Caco-2 (cell line): ENCODE measurements at places on chromosomes 2 and 18.
A peak's percentile ranks its signal among the peaks of the same experiment; 100 is the strongest.

- no peak for DNase-seq
Observed at GRCh38 chr2:20592106-20593071, 58.5 kb downstream of the HS1BP3 start.

- DNase-seq: no peak
Observed at GRCh38 chr2:37013315-37013641, 46.9 kb upstream of the STRN start.

GRCh38 chr2:51994123-51994763 is 962.3 kb upstream of the NRXN1 start:
- no peak for DNase-seq

DNA sequence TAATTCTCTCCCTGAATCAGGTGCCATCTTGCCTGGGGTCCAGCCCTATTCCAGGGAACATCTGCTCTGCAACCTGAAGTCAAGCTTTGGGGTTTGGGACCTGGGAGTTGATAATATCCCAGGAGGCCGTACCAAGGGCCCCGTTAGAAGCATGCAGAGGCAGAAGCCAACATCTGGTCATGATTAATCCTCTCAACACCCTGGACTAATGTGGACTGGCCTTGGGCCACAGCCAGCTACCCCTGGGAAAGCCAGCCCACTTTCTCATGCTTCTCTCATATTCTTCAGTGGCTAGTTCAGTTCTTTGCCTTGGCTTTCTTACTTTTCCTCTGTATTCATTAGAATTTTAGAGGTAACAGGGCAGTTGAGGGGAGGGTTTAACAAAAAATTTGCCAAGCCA is 515.6 kb upstream of the NRP2 start:
- no peak for DNase-seq

DNA sequence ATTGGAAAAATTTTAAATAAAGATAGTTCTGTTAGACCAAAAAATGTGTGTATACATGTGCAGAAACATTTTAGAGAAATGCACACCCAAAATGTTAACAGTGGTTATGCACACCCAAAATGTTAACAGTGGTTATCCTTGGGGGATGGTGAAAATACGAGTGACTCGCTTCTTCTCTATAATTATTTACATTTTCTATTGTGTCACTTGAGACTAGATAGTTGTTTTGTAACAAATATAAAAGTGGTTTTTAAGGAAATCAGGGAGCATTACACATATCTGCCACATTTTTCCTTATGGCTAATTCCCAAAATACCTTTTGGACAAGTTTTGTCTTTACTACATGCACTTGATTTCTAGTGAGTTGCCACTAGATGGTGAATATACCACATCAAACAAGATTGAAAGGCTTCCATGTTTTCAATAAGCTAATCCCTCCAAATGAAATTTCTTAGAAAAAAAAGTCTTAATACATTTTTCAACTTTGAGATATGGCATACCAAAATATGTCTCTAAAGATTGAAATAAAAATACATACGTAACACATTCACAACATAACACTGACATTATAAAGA is 9.0 kb upstream of the HIBCH start:
- no peak for DNase-seq

GRCh38 chr18:8998481-8999217 is 103.8 kb upstream of the NDUFV2 start:
- no peak for DNase-seq

DNA sequence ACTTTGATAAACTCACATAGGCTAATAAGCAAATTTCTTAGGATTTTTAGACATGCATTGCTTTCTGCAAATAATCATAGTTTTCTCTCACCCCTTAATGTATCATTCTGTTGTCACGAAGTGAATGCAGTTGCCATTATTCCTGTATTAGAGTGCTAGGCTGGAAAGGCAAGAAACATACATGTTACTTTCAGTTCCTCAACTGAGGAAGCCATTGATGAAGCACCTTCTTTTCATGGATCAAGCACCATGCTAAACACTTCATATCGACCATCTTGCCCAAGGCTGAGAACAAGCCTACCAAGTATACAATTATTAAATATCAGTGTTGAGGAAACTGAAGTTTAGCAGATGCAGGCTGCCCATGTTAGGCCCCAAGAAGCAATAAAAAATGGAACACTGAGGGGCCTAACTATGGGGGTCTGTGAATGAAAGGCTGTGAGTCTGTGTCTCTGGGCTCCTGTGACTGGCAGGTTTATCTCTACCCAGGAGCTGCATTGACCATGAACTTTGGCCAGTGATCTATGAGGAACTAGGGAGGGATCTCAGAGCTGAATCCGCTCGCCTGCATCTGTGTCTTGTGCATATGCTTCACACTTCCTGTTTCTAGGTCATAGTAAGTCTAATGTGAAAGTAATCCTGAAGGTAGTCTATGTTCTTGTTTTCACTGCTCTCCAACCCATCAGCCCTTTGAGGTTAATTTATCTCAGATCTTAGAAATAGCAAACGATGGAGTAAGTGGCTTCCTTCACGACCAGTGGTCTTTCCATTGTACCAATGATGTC is 16.0 kb upstream of the TSPYL6 start:
- DNase-seq: no peak

DNA sequence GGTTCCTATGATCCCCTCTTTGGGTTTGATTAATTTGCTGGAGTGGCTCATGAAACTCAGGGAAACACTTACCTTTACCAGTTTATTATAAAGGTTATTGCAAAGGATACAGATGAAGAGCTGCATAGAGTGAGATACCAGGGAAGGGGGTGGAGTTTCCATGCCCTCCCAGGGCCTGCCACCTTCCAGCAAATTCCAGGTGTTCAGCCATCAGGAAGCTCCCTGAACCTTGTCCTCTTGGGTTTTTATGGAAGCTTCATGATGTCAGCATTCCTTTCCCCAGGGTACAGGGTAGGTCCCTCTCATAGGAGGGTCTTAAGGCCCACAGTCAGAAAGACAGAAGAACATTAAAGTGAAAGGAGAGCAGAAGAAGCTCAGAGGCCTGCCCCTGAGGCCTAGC is 123.9 kb upstream of the DCC start:
- no peak for DNase-seq

DNA sequence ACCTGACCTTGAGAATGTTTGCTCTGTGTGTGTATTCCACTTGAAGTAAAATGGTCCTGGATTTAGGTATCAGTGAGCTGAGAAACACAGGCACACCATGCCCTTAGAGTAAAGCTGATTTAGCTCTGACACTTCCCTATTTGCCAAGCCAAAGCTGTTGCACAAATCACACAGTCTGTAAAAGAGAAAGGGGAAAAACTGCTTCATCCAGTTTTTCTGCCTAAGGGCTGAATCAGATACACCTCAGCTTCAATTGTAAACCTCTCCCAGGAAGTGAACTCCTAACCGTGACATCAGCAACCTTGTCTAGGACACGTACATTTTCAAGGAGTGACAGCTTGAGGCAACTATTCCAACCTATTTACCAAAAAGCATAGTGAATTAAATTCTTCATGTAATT is 150.4 kb downstream of the NR4A2 start:
- peak; percentile 63 for DNase-seq

DNA sequence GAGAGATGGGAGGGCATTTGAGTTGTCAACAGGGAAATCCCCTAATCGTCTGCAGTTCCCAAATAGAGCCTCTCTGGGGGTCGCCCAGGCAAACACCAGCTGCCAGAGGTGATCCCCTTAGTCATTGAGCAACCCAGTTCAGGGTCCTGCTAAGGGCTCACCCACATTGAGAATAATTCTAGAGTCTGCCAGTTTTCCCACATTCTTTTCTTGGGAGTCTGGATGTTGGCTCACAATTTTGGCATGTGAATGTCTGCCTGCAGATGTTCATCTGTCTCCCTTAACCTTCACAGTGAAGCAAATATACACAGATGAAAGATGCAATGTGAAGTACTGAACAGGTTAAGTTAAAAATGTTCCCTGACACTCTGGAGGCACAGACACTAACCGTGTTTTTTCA is 11.4 kb upstream of the SMIM21 start:
- DNase-seq: no peak

DNA sequence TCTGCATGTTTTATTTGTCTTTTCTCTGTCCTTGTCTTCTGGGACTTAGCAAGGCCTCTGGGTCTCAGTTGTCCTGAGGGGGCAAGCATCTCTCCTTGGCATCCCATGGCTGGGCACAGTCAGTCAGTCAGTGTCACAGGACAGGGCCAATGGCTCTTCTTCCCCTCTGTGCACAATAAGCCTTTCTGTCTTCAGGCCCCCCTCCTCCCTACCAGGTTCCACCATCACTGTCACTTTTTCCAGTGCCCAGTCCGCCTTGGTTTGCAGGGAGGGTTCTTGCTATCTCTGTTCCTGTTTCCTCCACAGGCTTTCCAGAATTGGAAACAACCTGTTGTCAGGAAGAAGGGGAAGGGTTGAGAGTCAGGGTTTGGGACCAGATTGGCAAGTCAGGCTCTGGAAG is 1.7 kb upstream of the VAMP5 start:
- DNase-seq: no peak

DNA sequence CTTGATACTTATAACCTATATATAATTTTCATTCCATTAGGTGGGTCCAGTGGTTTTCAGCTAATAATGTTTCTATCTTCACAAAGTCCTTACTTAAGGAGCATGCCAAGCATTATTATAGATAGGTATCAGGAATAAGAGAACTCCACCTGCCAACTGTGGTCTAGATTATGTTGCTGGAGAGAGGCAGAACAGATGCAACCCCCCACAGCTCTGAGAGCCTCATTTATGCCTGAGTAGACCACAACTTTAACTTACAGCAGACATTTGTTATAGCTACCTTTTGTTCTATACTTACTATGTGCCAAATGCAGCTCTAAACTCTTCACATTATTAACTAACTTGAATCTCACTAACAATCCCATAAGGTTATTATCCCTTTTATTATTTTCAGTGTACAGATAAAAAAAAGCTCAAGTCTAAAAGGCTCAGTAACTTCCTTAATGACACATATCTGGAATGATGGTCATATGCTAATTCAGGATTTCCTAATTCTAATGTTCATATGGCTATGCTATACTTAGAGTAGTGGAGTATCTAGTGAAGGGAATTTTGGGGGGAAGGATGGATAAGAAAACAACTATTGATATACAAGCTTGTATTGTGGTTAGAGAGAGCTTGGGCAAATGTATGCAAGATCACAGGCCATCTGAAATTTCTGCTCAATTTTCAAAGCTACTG is 119.1 kb upstream of the RND3 start:
- no peak for DNase-seq

DNA sequence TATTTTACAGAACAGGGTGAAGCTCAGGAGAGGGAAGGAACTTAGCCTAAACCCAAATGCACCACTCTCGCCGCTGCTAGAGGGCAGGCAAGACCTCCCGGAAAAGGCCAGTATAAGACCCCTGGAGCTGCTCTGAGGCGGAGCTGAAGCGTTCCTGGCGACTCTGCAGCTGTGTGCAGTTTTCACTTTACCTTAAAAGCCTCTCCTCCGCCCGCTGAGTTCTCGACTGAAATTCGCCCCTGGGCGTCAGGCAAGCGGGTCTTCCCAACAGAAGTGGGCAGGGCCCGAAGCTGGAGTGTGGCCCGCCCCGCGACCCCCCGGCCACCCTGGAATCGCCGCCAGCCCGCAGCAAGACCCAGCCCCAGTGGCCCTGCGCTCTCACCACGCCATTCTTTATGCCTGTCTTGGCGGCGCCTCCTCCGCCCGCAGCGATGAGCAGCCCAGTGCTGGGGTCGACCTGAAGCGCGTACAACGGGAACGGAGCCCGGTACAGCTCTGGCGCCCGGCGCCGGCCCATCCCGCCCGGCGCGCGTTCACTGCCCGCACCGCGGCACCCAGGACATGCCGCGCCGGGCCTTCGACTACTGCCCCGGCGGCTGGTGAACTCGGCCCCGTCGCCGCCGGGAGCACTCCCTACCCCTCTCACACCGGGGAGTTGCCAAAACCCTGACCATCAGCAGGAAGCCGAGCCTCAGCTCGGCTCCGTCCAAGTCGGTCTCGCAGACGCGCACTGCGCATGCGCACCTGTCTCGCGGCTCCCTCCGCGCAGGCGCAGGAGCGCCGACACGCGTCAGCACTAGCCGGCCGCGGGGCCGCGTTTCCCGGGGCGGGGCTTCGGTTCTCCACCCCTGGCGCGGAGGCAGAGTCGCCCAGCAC is at the start of gene PREB:
TSS of gene PREB (minus strand) at position 732 of the 876 bp plus-strand sequence. CDS start at position 517, 215 bp downstream.
- peak; percentile 99 for DNase-seq

- DNase-seq: no peak
Observed at GRCh38 chr2:75676464-75676863, 29.9 kb downstream of the MRPL19 start.

- DNase-seq: no peak
Observed at GRCh38 chr2:7599462-7600258, 682.4 kb downstream of the RNF144A start.

DNA sequence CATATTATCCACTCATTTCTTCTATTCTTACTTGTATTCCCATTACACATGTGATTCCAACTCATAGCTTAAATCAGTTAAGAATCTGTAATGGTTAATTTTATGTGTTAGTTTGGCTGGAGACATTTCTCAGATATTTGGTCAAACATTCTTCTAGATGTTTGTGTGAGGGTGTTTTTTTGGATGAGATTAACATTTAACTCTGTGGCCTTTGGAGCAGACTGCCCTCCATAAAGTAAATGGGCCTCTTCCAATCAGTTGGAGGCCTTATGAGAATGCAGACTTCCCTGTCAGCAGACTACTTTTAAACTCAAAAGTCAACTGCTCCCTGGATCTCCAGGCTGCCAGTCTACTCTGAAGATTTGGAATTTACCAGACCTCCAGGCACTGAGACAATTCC is 976.8 kb upstream of the ACVR2A start:
- DNase-seq: no peak

- DNase-seq: no peak
Observed at GRCh38 chr2:222794585-222795449, 66.0 kb upstream of the ACSL3 start.

DNA sequence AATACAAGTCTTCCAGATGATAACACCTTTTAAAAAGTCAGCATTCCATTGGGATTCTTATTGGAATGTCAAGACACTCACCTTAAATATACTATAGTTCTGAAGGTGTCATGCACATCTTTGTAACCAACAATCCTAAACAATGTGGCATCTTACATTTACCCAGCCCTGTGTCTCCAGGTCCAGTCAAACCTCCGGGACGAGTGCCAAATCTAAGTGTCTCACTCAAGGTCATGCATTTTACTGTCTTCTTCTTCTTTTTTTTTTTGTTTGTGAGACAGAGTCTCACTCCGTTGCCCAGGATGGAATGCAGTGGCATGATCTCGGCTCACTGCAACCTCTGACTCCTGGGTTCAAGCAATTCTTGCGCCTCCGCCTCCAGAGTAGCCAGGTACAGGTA is 206.9 kb upstream of the FAM98A start:
- no peak for DNase-seq
